CD4-positive, CD25-positive, alpha-beta regulatory T cell (primary cell): ENCODE measurements at places on chromosomes 11 and 22. TPM values are rescaled to one million over a fixed set of nuclear protein-coding genes. Genes with fewer than 3 reads are reported as not detected.

Gene LINC01488
- total RNA-seq, result not detected

Gene CFAP300
- total RNA-seq, result not detected

Gene CYTH4
- 153 TPM for total RNA-seq

Gene OR8A1
- not detected for total RNA-seq

Gene MMP12
- not detected for total RNA-seq

Gene SF3B2
- total RNA-seq, result 172 TPM

Gene CD3E
- total RNA-seq, result 585 TPM

Gene SLC43A1
- 12.8 TPM for total RNA-seq

Gene AMOTL1
- 0.59 TPM for total RNA-seq

Gene GAL3ST3
- total RNA-seq, result not detected

Gene THY1
- total RNA-seq, result not detected

Gene COPB1
- total RNA-seq, result 66.1 TPM

Gene IFITM1
- 320 TPM for total RNA-seq

Gene MS4A12
- total RNA-seq, result not detected

Gene CYB561A3
- total RNA-seq, result 29.5 TPM

Gene GAL
- not detected for total RNA-seq

Gene GLB1L2
- 0.54 TPM for total RNA-seq

Gene GAB2
- 15.7 TPM for total RNA-seq

Gene SCGB2A2
- total RNA-seq, result not detected

Gene BEST1
- total RNA-seq, result 0.15 TPM

Gene MOGAT2
- not detected for total RNA-seq

Gene MAML2
- total RNA-seq, result 35.6 TPM

Gene C11orf91
- not detected for total RNA-seq

Gene POLR2F
- 34.5 TPM for total RNA-seq

Gene OR2AG2
- not detected for total RNA-seq

Gene OR52A1
- total RNA-seq, result not detected

Gene MMP13
- not detected for total RNA-seq

Gene ADM2
- total RNA-seq, result 1.9 TPM

Gene PDE2A
- total RNA-seq, result 6.7 TPM

Gene ANO9
- total RNA-seq, result 153 TPM

Gene ZNF280B
- 1.0 TPM for total RNA-seq

Gene RAG2
- not detected for total RNA-seq

Gene TOMM22
- total RNA-seq, result 58.4 TPM

Gene MS4A7
- total RNA-seq, result 0.86 TPM

Gene CD3D
- total RNA-seq, result 476 TPM

Gene SLC29A2
- 3.4 TPM for total RNA-seq

Gene CASP1
- total RNA-seq, result 67.5 TPM

Gene CCDC116
- total RNA-seq, result not detected

Gene PGA5
- total RNA-seq, result not detected

Gene ENDOD1
- 11.0 TPM for total RNA-seq

Gene MAPK8IP1
- total RNA-seq, result 4.1 TPM

Gene CST6
- total RNA-seq, result not detected
